ENCODE measurements at places on chromosomes 2 and 18.

DNA sequence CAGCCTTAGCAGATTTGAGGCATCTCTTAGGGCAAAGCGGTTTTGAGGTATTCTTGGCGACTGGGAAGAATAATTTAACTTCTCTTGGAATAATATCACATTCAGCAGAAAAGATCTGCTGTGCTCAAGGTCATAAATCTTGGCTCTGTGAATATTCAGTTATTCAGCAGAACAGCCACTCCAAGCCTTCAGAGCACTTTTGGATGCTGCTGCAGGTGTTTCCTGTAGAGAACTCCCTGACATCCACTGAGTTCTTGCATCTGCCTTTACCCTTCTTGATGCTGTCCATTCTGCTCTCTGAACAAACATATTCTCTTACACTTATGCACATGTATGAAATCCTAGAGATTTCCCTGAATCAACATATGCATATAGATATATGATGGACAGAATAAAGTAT is 390.3 kb downstream of the NRXN1 start:
- no peak for DNase-seq

DNA sequence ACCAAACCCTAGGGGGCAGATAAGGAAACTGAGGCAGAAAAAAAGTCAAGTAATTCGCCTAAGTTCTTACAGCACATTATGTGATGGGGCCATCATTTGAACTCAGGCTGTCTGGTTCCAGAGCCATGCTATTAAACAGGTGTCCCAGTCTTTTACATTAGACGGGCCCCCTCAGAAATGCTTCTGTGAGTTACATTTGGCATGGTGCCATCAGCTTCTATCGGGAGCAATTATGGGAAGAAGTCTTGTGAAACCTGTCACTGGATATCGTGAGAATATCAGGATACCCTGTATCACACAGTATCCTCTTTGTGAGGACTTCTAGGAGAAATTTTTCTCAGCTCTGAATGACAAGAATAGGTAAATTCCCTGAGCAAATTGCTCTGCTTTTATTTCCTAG is 143.7 kb upstream of the NOSTRIN start:
- no peak for DNase-seq

DNA sequence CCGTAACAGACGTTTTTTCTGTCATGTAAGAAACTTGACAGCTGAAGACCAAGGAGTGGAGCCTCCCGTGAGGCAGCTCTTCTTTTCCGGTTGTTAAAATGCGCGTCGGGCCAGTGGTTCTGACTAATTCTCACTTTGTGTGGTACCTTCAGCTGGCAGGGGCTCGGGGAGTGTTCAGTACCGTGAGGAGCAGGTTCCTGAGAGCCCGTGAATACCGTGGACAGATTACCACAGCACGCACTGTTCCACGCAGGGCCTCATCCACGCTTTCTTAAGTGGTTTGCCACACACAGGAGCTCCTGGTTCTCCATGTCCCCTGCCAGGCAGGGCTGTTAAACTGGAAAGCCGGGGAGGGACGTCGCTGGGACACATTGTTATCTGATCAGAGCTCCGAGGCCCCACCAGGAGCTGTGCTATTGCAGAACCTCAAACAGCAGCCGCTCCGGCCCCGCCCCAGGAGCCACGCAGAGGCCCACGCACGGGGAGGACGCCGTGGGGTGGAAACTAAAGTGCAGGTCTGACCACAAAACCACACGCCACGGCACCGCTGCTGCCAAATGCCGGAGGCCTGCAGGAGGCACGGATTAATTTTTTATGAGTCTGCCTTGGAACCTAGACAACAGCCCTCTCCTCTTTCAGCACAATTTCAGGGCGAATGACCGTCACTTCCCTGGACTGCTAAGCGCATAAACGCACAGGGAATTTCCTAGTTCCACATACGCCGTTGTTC is 43.3 kb downstream of the NFATC1 start:
- peak; percentile 80 for DNase-seq

- DNase-seq, result no peak
Measured at GRCh38 chr2:52113338-52113737, 1081.4 kb upstream of the NRXN1 start.

- no peak for DNase-seq
Measured at GRCh38 chr18:33839452-33840211, 261.6 kb downstream of the ASXL3 start.

DNA sequence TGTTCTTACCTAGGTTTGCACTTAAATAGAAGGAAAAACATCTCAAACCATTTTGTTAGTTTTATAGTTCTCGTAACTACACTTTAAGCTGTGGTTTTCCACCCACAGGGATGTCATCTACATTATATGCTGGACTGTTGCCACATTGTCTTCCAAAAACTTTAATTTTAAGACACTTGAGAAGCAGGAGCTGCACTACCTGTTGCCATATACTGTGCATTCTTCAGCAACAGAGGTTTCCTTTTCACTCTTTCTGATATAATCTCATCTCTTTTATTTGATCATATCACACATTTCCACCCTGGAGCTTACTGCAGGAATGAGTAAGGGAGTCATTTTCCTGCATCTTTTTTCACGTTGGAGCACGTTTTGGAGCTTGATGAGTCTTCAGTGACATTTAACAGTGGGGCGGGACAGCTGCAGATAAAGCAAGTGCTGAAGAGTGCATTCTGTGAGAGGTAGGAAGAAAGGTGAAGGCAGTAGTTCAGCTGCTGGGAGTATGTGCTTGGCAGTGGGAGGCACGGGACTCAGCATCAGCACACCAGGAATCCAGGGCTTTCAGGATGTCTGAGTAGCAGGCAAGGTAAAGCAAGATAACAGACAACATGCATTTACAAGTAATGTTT is 3.8 kb downstream of the LIMS1 start:
- no peak for DNase-seq
